Type B pancreatic cell (in vitro differentiated cells): ENCODE measurements at places on chromosomes 16 and 17.

GRCh38 chr16:81723098-81723723 is 55.9 kb upstream of the PLCG2 start:
- no peak for DNase-seq

GRCh38 chr17:8732406-8733085 is 12.1 kb downstream of the CCDC42 start:
- no peak for DNase-seq

DNA sequence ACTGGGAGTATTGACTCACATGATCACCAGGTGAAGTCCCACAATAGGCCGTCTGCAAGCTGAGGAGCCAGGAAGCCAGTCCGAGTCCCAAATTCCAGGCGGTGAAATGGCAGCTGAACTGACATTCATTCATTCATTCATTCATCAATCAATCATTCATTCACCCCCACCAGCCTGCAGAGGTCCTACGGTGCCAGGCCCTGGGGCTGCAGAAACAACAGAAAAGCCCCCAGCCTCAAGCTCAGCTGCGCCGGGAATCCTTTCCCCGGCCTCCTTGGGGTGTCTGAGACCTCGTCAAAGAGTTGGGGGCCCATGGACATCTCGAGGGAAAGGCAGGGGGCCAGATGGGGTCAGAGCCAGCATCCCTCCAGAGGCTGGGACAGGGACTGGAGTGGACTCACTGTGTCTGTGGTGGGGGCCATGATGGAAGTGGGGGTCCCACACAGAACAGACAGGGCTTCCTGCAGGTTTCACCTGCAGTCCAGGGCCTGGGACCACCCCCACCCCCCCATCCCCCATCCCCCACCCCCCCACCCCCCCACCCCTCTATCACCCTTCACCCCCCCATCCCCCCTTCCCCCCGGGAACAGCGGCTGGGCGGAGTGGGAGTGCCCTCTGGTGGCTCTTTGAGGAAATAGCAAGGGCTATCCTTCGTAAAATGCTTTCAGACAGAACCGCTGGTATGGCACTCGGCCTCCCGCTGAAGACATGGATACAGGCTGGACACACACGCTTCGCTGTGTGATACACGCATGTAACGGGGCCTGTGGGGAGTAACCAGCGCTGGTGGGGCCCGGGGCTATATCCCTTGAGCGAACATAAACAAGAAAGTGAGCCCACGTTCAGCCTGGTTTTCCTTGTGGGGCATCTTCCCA is 8.5 kb upstream of the ZC3H18 start:
- DNase-seq: no peak

- no peak for DNase-seq
Measured at GRCh38 chr17:8838551-8839095, 28.9 kb downstream of the PIK3R6 start.

GRCh38 chr17:15307710-15308111 is 33.7 kb downstream of the TEKT3 start:
- no peak for DNase-seq

GRCh38 chr17:969811-970355 is 9.7 kb downstream of the NXN start:
- no peak for DNase-seq

DNA sequence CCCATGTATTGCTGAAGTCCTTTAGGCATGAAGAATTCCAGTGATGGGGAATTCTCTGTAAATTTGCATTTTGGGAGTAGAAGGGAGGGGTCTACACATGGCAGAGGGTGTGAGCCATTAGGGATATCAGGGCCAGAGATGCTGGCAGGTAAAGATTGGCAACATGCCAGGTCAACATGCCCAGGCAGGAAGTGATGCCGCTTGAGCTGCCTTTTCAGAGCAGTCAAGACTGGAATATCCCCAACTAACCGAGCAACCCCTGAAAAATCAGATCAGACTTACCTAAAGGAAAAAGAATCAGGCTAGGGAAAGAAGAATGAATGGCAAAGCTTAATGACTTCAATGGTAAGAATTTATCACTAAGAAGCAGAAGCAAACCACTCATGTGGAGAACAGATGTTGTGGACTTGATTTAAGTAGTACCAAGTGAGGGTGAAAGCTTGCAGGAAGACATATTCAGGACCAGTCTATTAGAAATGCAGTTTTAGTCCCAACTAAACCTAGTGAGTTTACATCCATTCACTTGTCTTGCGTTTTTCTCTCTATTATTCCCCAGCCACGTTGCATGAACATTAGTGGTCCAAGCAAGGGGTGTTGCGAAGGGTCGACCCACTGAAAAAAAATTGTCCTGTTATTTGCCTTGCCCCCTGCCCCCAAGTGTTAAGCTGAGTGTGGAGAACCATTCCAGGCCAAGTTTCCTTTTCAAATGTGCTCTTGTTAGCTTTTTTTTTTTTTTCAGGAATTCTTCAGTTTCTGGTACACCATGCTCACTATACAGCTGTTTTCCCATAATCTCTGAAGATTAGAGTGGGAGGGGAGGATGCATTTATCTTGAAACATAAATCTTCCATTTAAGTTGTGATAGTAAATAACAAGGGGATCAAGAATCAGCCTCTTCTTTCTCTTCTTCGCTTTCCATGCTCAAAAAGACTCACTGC is 105.2 kb downstream of the ABCA8 start:
- DNase-seq: no peak

DNA sequence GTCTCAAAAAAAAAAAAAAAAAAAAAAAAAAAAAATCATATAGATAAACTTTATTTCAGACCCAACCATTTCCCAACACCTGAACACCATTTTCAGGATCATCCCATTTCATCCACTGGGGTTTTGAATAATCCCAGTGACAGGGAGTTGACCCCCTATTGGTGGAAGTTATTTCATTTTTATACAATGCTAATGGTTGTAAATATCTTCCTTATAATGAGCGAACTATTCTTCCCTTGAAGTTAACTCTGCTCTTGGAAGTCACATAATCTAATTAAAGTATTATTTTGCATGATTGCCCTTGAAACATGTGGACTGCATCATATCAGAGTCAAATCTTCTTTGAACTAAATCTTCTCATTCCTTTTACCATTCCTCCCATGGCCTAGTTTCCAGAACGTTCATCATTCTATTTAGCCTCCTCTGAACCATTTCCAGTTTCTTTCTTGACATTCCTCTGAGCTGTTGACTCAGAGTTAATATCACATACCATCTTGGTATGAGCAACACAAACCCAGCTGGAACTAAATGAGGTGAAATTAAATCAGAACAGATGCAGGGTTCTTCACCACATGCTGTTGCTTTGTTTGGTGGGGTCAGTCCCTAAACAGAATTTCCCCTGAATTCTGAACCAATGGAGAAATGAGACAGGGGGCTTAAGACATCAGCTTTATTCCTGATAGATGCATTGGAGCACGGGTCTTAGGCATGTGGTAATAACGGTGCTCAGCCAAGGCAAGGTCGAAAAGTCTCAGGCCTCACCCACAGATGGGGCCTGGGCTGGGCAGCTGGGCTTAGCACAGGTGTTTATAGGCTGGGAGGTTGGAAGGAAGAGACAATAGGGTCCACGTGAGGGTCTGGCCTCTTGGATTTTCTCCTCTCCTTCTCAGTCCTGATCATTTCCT is 8.9 kb downstream of the HSD17B2 start:
- no peak for DNase-seq

DNA sequence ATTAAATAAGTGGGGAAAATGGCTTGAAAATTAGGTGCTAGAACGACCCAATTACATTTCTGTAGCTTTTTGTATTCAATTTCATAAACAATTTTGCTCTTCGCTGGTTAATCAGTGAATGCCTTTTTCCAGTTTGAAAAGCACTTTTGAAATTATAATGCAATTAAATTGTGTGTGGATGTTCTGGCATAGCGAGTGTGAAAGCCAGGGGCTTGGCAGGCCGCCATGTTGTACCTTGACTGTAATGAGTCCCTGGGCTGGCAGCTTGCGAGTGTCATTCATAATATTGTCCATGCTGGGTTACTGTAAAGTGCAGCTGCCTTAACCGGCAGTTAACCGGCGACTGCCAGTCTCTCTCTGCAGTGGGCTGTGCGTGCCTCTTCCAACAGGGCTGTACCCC is 177.8 kb downstream of the CCDC182 start:
- no peak for DNase-seq

GRCh38 chr17:60960398-60961065 is 282.9 kb downstream of the BCAS3 start:
- DNase-seq: no peak

- DNase-seq: no peak
Measured at GRCh38 chr17:36992701-36993100, 43.9 kb downstream of the AATF start.
